Left renal cortex interstitium (tissue), 4 donors: ENCODE measurements at places on chromosomes 6 and 20.

- DNase-seq, result no peak
These were observed 7.3 kb upstream of the PRPH2 start for GRCh38 chr6:42729731-42730130.

- DNase-seq, result no peak
These were observed 4.6 kb downstream of the NELFCD start for GRCh38 chr20:58985656-58986055.

DNA sequence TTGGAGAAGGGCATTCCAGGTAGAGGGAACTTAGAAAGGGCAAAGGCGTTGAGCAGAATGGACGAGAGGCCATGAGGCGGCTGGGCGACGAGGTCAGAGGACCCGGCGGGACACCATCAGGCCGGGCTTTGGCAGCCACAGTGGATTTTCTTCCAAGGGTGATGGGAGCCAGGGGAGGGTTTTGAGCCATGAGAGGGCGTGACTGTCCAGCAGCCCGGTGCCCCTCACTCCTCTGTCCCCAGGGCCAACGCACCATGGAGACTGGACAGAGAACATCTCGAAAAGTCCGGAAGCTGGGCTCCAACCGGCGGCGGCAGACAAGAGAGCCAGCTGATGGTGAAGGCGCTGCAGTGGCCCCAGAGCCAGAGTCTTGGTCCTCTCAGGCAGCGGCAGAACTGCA lies 6.4 kb downstream of the RAB44 start:
- DNase-seq, result no peak

GRCh38 chr20:61953037-61954021 lies 112.4 kb downstream of the TAF4 start:
- no peak for DNase-seq

GRCh38 chr6:45592991-45593390 lies 215.3 kb upstream of the SUPT3H start:
- DNase-seq, result no peak

GRCh38 chr6:114611696-114612095 lies 268.9 kb upstream of the HS3ST5 start:
- DNase-seq, result no peak

DNA sequence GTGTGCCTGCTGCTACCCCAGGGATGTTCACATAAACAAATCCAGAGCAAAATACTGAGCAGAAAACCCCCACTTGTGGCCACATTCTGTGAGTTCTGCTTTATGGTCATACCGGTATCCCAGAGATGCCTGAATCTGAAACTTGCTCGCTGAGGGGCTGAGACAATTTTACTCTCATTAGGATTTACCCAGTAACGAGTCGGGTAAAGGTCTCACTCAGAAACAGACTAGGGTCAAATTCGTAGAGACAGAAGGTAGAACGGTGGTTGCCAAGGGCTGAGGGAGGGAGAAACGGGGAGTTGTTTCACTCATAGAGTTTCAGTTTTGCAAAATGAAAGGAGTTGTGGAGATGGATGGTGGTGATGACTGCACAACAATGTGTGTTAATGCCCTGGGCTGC lies 45.4 kb upstream of the NKX2-2 start:
- DNase-seq, result no peak

DNA sequence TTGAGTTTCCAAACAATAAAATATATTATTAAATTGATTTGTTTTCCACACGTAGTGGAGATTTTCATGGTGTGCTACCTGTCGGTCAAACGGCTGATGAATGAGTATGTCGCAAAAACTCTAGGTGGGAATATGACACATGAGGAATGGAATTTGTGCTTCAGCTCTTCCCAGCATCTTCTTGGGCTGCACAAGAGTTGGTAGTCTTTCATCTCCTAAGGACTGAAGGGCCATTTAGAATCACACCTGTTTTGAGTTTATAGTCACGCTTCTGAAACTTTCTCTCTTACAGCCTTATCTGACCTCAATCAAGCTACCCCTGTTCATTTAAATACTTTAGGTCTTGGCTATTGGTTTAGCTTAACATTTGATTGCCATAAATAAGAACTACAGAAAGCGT lies 157.7 kb upstream of the AKAP12 start:
- no peak for DNase-seq

DNA sequence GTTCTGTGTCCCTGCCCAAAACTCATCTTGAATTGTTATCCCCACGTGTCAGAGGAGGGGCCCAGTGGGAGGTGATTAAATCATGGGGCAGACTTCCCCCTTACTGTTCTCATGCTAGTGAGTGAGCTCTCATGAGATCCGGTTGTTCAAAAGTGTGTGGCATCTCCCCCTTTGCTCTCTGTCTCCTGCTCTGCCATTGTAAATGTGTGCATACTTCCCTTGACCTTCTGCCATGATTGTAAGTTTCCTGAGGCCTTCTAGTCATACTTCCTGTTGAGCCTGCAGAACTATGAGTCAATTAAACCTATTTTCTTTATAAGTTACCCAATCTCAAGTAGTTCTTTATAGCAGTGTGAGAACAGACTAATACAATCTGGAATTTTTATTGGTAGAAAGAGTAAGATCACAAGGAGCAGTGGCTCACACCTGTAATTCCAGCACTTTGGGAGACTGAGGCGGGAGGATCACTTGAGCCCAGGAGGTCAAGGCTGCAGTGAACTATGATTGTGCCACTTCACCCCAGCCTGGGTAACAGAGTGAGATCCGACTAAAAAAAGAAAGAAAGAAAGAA lies 47.1 kb upstream of the SLC22A16 start:
- DNase-seq, result no peak
